Body of pancreas (tissue), 4 donors: ENCODE measurements at places on chromosomes 7 and 10.
A peak's percentile ranks its signal among the peaks of the same experiment; 100 is the strongest.

DNA sequence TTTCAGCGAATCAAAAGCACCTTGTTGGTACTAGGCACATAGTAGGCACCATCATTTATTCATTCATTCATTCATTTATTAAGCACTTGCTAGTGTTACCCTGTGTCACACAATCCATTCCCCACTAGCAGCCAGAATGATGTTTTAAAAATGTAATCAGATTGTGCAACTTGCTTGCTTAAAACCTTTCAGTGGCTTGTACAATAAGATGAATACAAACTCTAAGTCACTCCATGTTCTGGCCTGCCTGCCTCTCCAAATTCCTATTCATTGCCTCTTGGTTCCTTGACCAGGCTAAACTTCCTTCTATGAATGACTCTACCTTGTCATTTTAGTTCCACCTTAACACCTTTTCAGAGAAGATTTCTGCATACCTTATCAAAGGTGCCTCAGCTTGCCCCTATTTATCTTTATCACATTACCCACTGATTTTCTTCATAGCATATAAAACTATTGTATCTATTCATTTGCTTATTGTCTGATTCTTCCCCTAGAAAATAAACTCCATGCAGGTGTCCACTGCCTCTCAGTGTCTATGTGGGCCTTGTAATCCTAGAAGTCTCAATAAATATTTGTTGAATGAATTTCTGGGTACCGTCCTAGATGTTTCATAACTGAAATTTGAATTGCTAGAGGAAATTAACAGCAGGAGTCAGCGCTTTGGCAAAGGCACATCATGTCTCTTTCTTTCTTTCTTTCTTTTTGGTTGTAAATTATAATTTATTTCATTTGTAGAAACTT, 169.5 kb downstream of the TMEM26 start:
- no peak for DNase-seq

- no peak for DNase-seq
These were observed 31.1 kb upstream of the ING3 start for GRCh38 chr7:120919466-120919865.

DNA sequence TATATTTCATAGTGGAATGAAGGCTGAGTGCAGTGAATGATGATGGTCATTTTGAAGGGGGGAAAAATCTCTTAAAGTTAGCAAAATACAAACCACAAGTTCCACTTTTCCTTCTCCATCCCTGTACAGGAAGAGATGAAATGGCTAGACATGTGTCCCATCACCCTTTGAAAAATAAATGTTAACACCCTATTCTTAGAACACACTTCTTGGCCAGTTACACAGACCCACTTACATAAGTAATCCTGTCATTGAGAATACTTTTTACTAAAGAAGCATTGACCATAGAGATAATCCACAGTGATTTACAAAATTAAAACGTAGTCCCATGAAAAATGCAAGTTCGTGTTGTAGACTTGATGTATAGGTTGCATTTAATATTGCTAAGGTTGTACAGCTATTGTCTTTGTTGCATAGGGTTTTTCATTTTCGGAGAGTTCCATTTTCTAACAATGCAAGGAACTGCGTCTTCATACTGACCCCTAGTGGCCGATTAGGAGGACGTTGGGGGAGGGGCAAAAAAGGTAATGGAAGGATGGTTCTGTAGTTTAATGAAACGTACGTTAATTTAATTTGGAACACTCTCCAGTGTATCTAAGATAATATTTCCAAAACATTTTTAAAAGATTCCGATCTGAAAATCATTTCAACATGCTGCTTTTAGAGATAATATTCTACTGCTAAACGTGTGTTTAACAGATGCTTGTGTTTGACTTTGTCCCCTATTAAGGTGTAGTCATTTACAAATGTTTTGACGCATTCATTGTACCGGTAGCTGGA, 60.9 kb downstream of the ARMC3 start:
- DNase-seq, result peak; percentile 69

- peak; percentile 27 for DNase-seq
These were observed 28.9 kb downstream of the SKIDA1 start for GRCh38 chr10:21496343-21497176.

DNA sequence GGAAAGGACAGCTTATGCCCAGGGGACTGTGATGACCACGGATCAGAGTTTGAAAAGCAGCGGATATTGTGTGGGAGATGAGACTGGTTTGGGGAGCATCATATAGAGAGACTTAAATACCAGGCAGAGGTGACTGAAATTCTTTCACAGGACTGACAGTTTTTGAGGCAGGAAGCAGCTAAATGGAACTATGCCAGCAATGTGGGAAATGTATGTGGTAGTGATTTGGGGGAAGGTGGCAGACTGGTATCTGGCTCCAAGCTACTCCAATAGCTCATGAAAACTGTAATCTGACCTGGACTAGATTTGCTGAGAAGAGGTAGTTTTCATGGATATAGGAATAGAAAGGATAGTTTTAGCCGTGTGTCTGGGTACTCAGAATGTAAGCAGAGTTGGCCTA, 592.6 kb downstream of the REEP3 start:
- no peak for DNase-seq

DNA sequence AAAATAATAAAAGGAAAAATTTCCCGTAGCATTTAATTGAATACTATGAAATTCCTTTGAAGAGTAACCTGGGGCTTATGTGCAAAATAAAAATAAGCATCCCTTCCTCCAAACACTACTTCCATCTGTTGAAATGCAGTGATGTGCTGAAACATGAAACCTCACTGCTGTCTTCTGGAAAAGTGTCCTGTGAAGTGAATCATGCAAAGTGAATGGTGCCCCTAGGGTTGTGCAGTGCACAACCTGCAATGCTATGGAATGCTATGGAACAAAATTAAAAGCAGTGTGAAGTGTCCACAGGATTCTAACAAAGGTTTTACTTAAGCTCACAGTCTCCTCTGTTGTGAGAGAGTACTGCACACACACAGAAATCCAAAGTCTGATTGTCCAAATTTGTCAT, 480.9 kb downstream of the ETV1 start:
- DNase-seq, result no peak

GRCh38 chr10:60703266-60704041, 74.8 kb upstream of the CDK1 start:
- DNase-seq, result no peak

DNA sequence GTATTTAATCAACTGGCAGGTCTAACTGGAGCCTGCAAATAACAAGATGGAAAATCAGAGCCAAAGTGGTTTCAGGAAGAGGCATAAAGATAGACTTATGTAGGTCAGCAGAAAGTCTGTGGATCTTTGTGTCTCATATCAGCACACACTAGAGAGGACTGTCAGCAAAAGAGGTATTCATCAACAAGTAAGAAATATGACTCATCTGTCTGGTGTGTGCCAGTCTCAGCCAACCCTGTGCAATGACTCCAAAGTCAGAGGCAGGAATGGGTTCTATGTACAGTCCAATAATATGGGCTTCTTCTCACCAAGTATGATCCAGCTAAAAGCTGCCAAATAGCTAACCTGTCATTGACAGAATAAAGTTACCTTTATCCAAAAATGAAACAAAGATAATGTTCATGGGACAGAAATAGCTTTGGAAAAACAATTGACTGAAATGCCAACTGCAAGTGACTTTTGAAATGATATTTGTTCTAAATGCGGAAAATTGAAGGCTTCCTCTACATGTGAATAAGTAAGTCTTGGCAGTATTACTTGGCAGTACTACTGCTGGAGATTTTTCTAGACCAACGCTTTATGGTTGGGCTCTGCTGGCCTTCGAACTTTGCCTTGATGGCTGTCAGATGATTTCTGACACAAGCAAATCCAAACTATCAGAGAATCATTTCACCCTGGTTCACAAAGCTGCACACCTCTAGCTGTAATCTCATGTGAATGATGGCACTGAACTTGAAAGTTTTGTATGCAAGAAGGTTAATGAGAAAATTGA, 272.3 kb upstream of the SEMA3C start:
- no peak for DNase-seq

DNA sequence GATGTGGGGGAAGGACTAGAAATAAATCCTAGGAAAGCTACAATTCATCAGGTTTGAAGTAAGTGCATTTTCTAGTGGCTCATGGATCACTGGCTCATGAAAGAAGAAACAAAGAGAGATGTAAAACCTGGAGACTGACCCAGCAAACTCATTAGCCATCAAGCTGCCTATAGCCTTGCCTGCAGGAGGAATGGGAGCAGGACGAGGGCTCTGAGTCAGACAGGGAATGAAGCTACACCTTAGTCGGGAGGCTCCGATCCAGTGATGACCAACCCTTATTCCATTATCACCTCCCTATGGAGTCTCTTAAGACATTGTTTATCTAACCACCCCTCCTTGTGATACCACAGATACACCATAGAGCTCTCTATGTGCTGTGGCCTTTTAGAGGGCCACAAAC, 112.5 kb upstream of the WDR11 start:
- no peak for DNase-seq

DNA sequence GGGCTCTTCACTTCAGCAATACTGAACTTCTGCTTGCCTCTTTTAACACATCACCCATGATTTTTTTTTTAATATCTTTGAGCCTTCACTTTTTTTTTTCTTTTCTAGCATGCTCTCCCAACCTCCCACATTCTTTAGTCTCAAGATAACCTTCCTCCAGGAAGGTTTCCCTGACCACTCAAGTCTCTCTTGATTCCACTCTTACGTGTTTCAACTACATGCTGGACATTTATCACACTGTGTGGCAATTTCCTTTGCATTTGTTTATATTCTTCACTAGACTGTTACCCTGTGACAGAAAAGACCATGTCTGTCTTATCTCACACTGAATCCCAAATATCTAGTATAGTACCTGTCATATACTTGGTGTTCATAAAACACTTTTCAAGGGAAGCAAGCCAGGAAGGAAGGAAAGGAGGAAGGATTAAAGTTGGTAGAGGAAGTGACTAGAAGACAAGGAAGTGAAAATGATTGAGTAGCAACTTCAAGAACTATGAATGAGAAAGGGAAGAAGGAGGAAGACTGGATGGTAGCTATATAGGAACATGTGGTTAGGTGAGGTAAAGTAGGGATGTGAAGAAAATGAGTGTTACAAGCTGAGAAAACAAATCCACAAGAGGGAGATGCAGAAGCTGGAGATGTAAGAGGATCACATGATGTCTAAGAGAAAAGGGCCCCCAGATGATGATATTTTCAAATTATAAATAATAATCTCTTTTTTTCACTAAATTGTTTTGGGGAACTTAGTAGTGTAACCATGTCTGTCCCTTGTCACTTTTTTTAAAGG, 40.4 kb downstream of the IFIT5 start:
- no peak for DNase-seq

GRCh38 chr10:96448021-96448457, 65.7 kb downstream of the TLL2 start:
- DNase-seq, result no peak

- no peak for DNase-seq
These were observed 61.7 kb downstream of the PRPF18 start for GRCh38 chr10:13648425-13648824.

DNA sequence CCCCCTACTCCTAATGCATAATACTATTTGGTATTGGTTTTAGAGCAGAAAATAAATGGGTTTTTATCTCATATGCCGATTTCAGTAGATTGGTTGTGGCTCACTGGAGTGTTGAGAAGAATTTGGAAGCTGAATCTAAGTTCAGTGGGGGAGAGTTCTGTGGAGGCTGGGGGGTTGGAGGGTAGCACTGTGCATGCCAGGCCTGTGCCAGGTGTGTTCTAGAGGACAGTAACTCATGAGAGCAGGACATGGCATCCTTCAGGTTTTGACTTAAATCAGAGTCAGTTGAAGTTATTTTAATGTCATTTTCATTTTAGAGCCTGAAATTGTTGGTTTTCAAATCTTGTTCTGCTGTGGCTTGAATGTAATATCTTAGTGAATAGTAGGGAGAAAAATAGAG, 79.5 kb downstream of the EEPD1 start:
- no peak for DNase-seq

DNA sequence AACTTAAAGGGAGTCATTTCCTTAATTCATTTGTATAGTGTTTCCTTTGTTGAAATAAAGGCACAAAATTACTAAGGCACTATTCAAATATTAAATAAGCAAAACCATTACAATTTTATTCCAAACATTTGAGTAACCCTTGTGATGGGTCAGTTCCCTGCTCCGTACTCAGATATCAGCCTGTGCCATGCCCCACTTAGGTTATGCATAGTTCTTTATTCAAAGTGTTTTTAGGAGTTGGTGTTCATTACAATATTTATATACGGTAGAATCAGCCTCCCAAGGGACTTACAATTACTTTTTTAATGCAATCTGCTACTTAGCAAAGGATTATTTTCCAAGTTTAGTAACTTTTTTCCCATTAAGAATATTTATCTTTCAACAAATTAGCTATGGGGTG, 119.3 kb upstream of the SEMA3D start:
- no peak for DNase-seq

DNA sequence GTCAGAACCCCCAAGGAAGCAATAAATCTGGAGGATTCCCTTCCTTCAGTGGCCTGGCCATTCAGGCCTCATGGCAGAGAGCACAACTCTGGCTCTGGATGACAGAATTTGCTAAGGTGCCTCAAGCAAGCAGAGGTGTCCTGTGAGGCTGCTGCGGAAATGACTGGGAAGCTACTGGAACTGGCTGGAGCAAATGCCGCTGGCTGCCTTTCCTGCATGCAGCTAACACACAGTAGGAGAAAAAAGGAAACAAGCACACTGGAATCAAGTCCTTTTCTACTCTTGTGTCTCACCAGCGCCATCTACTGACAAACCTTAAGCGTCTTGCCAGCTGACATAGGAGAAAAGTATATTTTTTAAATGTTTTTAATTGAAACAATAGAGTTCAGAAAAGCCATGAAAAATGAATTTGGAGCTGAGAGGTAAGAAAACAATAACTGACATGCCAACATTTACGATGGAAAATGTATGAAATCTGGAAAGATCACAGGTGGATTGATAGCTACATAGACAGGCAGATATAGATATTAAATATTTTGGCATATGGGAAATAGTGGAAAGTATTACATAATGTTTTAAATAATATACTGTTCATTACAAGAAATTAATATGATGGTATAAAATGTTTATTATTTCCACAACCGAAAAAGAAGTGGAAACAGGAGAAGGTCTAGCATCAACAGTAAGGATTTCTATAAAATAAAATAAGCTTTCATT, 951.6 kb downstream of the ANKRD7 start:
- DNase-seq, result peak; percentile 47

DNA sequence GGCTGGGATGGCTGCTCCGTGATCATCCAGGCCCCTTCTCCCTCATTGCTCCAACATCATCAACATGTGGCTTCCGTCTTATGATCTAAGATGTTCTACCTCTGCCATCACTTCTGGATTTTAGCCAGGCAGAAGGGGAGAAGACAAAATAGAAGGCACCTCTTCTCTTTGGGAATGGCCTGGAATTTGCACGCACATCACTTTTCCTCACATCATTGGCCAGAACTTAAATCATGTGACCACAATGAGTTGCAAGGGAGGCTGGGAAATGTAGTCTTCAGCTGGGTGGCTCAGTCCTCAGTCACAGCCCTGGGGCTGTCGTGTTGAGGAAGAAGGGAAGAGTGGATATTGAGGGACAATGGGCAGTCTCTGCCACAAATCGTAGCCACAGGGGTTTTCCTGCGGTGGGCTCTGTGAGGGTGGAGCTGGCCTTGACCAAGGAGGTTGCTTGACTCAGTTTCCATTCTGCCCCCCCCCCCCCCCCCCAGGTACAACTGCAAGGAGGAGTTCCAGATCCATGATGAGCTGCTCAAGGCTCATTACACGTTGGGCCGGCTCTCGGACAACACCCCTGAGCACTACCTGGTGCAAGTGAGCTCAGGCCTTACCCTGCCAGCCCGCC, 50.3 kb downstream of the PALD1 start:
- DNase-seq, result no peak

GRCh38 chr10:55410415-55410885, 609.4 kb upstream of the PCDH15 start:
- DNase-seq, result peak; percentile 61
